ENCODE measurements at places on chromosomes 1 and 21. TPM values are rescaled to one million over a fixed set of nuclear protein-coding genes. Genes with fewer than 3 reads are reported as not detected.
A peak's percentile ranks its signal among the peaks of the same experiment; 100 is the strongest.

DNA sequence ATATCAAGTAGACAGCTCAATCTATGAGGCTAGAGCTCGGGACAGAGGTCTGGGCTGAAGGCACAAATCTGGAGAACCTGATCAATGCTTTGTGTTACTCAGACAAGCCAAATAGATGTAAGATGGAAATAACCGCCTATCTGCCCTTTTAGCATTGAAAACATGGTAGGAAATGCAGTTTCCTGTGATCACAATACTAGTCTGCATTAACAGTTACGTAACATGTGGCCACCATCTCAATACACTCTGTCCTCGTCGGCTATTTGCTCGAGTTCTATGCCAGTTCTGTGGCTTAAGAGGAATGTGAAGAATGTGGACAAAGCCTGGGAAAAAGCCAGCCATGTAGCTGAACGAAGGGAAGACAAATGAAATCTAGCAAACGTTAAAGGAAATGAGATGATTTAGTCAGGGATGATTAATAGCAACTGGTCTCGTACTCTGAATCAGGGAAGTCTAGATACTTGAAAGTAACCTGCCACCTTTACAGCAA lies 73.3 kb downstream of the HSF2BP start:
- DNase-seq = peak; percentile 98

- no peak for DNase-seq
Observed at GRCh38 chr1:4379451-4380175, 274.8 kb upstream of the AJAP1 start.

GRCh38 chr1:86997538-86997937 lies 83.1 kb downstream of the HS2ST1 start:
- peak; percentile 2 for DNase-seq

The FCAMR gene
- total RNA-seq = not detected

The PLA2G2C gene
- not detected for total RNA-seq

All from GM23248 (cell line).